Left hindlimb (tissue), 1 donor: ENCODE measurements at places on chromosomes 6 and 20.

- DNase-seq, result no peak
Measured at GRCh38 chr6:42370323-42370985, 81.3 kb downstream of the TRERF1 start.

- DNase-seq, result no peak
Measured at GRCh38 chr6:92826633-92827032, 592.7 kb downstream of the EPHA7 start.

DNA sequence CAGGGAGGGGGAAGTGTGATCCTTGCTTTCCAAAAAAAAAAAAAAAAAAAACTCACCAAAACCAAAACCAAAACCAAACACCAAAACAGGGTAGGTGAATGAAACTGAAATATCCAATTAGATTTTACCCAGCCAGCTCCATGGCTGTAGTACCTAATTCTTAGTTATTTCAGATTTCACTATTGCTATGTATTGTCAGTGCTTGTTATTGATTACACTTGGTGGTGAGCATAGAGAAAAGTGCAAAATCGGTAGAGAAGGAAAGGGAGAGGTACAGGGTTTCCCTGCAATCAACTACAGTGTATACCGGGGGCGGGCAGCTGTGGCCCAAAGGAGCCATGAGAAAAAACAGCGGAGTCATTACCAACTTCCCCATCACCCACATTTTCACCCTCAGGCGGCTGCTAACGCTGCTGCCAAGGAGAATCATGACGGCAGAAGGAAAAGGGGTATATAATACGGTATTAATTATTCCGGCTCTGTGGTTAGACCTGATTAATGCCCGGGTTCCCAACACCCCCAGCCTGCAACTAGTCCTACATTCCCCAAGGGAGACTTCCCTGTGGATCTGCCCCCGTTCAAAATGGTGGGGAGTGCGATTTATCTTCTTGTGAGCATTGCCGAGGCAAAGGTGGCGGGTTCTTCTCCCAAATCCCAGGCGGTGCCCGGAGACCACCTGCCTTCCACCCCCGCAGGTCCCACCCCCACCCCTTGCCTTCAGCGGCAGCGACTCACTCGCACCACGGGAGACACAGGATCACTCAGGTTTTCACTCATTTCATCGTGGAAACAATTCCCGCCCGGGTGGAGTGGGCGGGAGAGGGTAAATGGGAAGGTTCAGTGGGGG lies at the start of gene C6orf62:
TSS of gene C6orf62 (minus strand) at position 30 of the 847 bp plus-strand sequence. CDS start 486 bp downstream, outside the sequence.
- peak; percentile 51 for DNase-seq

- DNase-seq, result peak; percentile 19
Measured at GRCh38 chr20:59807909-59808728, 125.3 kb downstream of the SYCP2 start.

GRCh38 chr6:136608991-136609390 lies 58.8 kb upstream of the MAP7 start:
- no peak for DNase-seq

GRCh38 chr6:134352786-134353480 lies 35.0 kb upstream of the SGK1 start:
- no peak for DNase-seq

GRCh38 chr6:163793011-163793983 lies 378.8 kb downstream of the QKI start:
- no peak for DNase-seq

DNA sequence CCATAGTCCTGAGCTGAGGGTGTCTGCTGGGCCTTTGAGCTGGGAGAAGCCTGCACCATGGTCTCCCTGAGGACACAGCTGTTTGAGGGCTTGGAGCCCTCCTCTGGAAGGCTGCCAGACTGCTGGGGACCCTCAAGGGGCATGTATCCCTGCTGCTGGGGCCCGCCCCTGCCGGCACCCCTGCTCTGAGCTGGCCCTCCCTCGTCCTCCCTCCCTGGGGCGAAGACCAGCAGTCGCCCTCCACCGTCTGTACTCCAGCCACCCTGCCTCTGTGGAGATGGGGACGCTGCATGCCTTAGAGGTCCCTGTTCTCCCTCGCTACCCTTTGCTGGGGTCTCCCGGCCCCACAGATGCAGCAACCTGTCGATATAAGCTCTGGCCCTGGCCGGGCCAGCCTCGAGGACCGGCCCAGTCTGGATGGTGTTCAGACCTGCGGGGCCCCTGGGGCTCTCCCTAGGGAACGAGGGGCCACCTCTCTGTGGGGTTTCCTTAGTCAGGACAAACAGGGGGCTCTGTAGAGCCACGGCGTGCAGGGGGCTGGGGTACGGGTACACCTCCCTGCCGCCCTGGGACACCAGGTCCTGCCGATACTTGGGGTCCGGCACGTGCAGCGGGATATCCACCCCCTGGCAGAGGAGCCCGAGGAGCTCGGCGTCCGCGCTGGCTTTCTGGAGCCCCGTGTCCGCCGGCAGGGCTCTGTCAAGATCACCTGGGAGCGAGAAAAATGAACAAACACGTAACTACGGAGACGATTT lies 11.0 kb downstream of the DACT2 start:
- no peak for DNase-seq

DNA sequence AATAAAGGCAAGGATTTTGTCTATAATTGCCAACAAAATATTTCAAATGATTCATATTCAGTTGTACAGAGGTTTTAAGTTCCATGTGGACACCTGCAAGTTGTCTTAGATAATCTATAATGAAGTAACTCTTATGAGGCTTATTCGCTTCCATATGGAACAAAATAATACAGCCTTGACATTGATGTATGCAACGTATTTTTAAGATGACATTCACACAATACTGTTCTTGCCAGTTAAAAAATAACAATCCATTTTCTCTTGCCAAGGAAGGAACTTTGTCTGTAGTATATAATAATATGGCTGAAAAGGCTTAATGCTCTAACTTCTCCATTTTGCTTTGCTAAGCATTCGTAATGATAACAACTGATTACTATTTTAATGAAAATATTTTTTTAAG lies 269.3 kb upstream of the FKBP1C start:
- DNase-seq, result no peak
